Activated T-helper 1 cell treated with Interleukin-2 at 50 U/mL for 16 hours (primary cell): ENCODE measurements at places on chromosomes 13 and 19.

DNA sequence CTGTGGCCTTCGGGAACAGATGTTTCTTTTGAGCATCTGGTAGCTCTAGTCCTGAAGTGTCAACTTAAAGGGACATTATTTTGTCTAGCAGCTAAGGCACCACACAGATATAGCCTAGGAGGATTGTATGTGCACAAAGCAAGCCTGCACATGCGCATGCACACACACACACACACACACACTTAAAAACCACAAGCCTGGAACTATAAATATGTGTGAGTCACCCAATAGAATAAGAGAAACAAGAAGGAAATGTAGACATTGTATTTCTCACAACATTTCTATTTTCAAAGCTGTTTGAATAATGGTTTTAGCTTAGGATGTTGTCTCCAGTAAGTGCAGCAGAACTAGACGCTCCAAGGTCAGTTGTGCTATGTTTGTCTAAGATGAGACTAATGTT, 516.5 kb downstream of the SUCLA2 start:
- DNase-seq = no peak

- no peak for DNase-seq
These were observed 927 bp upstream of the SDHAF1 start for GRCh38 chr19:35993923-35994598.

DNA sequence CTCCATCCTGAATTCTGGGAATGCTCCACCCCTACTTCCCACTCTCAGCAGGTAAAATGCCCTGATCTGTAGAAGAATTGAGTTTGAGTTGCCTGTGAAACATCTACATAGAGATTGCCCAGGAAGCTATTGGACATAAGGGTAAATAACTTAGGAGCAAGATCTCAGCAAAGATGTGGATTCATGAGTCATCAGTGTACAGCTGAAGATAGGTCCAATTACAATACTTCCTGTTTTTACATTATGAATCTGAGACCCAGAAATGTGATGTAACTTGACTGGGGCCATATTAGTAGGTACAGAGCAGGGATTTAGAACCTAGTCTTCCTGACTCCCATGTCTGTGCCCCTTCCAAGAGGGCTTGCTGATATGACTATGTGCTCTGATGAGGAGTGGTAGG, 79.4 kb upstream of the FNDC3A start:
- DNase-seq = no peak

- peak; percentile 54 for DNase-seq
These were observed 2.5 kb downstream of the LCP1 start for GRCh38 chr13:46179491-46179908.

DNA sequence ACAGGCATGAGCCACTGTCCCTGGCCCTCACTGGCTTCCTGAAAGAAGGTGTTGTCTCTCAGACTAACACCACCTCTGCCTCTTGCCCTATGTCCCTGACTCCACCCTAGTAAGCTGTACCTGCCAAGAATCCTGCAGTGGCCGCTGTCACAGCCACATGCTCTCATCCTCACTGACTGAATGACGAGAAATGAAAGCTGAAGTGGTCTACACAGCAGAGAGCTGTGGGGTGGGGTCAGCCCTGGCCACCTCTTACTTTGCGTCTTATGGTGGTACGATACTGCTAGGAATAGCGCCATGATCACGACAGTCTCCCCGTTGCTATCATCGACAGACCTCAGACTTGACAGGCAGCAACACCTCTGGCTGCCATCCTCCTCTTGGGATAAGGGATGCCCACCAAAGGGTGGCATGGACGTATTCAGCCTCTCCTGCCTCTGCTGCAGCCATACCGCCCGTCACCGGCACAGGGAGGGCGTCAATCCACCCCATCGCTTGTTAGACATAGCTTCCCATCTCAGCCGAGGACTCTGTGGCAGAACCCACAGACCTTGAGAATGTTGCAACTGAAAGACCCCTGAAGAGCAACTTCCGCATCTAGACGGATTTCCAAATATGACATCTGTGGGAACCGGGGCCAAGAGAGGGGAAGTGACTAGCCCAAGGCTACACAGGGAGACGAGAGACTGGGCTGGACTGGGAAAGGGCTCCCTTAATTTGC, 809 bp downstream of the MYO1F start:
- DNase-seq = no peak

- no peak for DNase-seq
These were observed 3.8 kb downstream of the INTS6 start for GRCh38 chr13:51449018-51449417.
